Tracheal epithelial cell (primary cell): ENCODE measurements at places on chromosomes 4 and X. TPM values are rescaled to one million over a fixed set of nuclear protein-coding genes. Genes with fewer than 3 reads are reported as not detected.

Gene SRPX2
- 15.9 and 16.8 TPM in 2 replicates for total RNA-seq

Gene ZBTB49
- total RNA-seq: 3.8 and 5.1 TPM in 2 replicates

Gene RS1
- total RNA-seq: not detected in 2 replicates

Gene CNGA2
- not detected in 2 replicates for total RNA-seq

Gene IL9R
- total RNA-seq: not detected in 2 replicates

Gene SLC9B1
- 0.64 TPM in 1 of 2 replicates, not detected in the other for total RNA-seq

Gene GAGE2A
- not detected in 2 replicates for total RNA-seq
